Stimulated activated CD8-positive, alpha-beta memory T cell treated with anti-CD3 and anti-CD28 coated beads, Interleukin-12 subunit alpha, Interleukin-12 subunit beta, amount 100 ng/mL, for 4 hours (primary cell): ENCODE measurements at places on chromosomes 7 and 10.

DNA sequence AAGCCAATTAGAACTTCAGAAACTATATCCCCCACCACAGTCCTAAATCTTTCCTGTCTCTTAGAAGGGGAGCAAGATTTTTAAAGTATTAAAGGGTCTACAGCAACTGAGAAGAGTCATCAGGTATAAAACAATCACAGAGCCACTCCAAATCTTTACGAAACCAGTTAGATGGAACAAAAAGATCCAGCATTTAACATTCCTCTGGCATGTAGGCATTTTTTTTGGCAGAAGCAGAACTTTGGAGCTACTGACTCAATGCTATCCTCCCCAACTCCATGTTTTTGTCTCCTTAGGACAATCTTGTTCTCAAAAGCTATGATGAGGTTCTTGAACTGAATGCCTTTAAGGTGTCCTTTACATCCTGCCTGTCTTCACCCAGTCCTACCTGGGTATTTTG lies 333.3 kb downstream of the PRPF18 start:
- no peak for DNase-seq

- no peak for DNase-seq
Observed at GRCh38 chr10:101075775-101076174, 14.0 kb downstream of the KAZALD1 start.

DNA sequence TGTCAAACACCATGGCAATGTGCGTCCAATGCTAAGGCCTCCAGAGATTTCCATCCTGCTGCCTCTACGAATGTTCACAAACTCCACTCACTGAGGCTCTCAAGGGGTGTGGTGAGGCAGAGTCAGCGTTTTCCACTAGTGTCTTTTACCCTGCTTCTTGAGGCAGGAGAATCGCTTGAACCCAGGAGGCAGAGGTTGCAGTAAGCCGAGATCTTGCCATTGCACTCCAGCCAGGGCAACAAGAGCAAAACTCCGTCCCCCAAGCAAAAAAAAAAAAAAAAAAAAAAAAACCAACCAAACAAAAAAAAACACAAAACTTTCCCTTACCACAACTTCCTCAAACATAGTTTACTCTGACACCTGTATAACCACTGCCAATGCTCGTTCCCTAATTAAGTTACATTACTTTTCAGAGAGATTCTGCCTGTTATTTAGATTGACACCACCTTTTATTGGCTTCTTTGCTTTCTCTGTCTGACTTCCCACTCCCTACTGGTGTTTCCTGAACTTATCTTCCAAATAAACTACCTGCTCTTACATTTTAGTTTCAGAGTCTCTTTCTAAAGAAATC lies 102.1 kb upstream of the ZNF746 start:
- DNase-seq, result no peak

- DNase-seq, result no peak
Observed at GRCh38 chr7:15495170-15495569, 66.6 kb downstream of the AGMO start.

- DNase-seq, result no peak
Observed at GRCh38 chr10:8617792-8618191, 563.3 kb downstream of the GATA3 start.

DNA sequence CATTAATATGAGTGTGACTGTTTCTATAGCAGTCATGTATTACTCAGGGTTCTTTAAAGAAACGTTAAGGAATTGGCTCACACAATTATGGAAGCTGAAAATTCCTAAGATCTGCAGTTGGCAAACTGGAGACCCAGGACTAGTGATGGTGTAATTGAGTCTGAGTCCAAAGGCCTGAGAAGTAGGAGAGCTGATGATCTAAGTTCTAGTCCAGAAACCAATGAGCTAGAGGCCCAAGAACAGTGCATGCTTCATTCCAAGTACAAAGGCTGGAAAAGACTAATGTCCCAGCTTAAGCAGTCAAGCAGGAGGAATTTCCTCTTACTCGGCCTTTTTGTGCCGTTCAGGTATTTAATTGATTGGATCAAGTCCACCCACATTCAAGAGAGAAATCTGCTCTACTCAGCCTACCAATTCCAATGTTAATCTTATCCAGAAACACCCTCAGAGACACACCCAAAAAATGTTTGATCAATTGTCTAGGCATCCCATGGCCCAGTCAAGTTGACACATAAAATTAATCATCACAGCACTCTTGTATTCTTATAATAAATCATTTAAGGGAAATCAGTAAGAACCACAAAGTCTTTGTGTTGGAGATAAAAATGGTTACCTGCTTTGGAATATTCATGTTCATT lies 312.1 kb downstream of the PRKG1 start:
- DNase-seq, result no peak

- DNase-seq, result no peak
Observed at GRCh38 chr10:125062914-125063230, 97.5 kb downstream of the CTBP2 start.

GRCh38 chr7:50584793-50585408 lies 19.7 kb upstream of the DDC start:
- no peak for DNase-seq

- DNase-seq, result no peak
Observed at GRCh38 chr7:6165075-6165474, 107.3 kb downstream of the CYTH3 start.

DNA sequence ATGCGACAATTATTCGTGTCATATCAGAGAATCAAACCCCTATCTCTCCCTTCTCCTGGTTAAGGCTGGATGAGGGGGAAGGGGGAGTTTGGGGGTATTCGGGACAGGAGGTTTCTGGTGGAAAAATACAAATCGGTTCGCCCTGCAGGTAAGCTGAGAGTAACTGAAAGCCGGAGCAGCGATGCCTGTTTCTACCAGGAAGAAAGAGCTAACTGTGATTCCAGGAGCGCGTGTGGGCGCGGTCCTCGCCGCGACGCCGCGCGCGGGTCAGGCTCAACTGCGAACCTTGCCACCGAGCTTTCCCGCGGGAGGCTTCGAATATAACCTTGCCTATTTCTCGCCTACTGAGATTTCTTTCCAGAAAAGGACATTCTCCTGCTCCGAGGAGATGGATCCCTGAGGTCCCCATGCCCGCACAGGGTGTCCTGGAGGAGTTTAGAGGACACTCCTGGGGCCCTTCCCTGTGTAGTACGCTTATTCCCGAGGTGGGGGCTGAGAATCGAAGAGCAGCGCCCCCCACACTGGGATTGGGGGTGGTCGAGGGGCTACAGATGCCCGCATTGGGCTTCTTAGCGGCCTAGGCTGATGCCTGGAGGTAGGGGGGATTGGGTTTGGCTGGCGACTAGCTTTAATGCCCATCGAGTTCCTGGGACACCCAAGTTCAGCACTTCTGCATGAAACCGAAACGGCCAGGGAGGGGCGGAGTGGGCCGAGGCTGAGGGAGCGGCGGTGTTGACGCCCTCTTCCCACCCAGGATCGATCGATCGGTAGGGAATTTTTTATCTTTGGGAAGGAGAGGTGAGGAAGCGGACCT lies 13.0 kb upstream of the DLX6 start:
- DNase-seq, result no peak

DNA sequence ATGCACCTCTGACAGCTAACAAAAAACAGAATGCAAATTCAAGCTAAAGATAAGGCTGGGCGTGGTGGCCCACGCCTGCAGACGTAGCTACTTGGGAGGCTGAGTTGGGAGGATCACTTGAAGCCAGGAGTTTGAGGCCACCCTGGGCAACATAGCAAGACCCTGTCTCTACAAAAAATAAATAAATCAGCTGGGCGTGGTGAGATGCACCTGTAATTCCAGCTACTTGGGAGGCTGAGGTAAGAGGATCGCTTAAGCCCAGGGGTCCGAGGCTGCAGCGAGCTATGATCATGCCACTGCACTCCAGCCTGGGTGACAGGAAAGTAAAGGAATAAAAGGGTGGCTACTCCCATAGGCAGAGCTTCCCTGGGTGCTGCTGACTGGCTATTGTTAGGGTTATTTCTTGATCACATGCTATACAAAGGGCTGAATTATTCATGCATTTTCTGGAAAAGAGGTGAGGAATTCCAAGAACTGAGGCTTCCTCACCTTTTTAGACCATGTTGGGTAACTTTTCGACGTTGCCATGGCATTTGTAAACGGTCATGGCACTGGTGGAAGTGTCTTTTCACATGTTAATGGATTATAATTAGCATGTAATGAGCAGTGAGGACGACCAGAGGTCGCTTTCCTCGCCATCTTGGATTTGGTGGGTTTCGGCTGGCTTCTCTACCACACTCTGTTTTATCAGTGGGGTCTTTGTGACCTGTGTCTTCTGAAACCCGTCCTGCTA lies 6.9 kb upstream of the PSMG3 start:
- DNase-seq, result no peak

- DNase-seq, result no peak
Observed at GRCh38 chr7:93016681-93017381, 100.9 kb downstream of the SAMD9 start.

DNA sequence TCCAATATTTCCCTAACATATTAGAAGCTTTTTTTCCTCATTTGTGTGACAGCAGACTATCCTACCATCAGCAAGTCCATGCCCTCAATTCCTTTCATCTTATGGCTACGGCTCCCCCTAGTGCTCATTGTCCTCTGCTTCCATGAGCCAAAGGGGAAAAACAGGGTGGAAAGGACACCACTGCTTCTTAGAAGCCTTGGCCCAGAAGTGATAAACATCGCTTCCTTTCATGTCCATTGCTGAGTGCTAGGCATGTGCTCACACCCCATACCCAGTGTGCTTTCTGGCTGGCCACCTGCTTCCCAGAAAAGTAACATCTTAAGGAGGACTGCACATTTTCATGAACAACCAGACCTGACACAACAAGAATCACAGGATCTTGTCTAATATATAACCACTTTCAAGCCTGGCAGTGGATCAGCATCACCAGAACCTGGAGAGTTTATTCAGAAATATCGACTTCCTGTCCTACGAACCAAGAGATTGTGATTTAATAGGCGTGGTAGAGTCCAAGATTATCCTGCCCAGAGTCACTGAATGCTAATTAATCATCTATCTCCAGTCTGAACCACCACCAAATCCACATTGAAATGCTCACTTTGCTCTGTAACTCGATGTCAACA lies 650.5 kb upstream of the SORCS1 start:
- no peak for DNase-seq

DNA sequence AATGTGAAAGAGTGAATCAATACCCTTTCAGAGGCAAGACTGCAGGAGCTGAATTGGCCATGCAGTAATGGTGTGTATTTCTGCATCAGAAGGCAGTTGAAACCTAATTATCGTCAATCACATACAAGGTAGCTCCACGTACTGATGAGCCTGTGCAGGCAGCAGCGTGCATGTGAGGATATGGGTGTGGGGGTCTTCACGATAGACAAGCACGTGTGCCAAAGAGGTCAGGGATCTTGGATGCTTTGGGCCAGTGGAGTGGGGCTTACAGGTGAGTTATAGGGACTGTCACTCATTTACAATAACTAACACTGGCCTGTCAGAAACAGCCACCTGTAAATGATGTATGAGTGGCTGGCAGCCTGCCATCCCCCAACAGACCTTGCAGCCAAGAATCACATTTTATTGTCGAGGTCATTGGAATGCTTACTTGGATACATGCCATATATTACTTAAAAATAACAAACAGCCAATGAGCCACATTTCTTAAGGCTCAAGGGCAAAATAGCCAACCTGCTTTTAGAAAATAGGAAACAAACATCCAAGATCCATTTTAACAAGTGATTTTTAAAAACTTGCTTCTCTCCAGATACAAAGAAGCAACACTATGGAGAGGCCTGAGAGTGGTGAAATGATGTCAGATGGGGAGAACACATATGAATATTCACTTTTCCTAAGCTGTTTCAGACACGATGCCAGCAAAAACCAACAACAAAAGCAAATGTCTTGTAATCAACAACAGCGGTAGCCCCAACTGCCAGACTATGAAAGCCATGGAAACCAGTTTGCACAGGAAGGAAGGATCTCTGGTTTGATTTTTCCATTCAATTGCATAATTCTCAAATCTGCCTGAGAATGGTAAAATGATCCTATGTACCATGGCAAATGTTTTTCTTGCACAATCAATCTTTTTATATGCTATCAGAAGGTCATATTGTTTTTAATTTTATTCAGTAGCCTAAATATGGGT lies 210.7 kb downstream of the SKAP2 start:
- DNase-seq, result no peak

DNA sequence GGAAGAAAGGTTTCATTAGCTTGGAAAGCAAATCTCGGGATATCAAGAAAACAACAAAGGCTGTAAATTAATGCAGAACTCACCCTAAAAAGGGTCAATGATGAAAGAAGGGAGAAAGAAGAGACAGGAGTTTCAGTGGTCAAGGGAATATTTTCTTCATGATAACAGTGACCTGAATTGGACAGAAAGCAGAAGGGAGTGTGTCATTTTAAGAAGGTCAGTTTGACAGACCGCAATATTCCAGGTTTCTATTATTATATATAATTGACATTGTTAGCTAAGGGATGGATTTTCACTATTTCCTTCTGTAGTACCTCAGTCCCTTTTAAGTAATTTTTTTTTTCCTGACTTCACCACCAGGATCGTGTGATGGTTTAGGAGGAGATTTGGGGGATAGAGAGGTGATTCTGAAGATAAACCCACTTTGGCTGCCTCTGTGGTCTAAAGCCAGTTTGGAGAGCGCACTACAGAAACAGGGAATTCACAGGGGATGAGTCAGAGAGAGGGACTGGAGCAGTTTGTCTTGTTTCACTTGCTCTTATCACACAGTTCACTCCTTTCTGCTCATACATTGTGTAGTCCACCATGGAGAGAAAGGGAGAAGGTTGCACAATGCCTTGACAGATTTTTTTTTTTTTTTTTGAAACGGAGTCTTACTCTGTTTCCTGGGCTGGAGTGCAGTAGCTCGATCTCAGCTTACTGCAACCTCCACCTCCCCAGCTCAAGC lies 417.9 kb downstream of the AUTS2 start:
- no peak for DNase-seq

GRCh38 chr7:74656441-74656836 lies 1.1 kb upstream of the GTF2I start:
- peak; percentile 48 for DNase-seq

GRCh38 chr7:79282070-79282694 lies 171.3 kb downstream of the MAGI2 start:
- no peak for DNase-seq

DNA sequence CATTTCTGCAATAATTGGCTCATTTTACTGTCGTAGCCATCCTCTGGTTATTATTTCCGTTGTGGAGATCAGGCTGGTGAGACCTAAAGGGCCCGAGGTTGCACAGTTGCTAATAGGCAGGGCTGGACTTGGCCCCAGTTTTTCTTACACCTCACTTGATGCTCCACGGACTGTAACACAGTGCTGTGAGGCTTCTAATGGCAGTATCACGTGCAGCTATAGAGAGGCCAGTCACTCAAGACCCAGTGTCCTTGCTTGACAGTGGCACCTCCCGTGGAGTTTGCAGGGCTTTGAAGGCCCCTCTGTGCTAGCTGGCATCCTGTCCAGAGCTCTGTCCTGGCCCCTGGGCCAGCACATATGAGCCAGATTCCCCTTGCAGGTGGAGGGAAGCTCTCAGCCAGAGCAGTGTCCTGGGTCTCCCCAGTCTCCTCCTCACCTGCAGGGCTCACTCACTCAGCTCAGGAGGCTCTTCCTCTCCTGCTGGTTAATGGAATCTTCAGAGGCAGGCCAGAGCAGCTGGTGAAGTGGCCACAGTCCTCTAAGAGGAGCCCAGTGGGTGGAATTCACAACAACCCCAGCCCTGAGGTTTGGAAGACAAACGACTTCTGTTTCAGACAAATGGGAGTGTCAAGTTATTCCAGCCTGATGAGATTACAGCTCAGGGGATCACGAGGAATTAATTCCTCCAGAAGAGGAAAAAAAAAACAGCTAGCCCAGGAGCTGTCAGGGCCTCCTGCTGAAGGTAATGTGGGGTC lies 114.2 kb upstream of the FAM180A start:
- DNase-seq, result no peak
